Fibroblast of skin of right quadriceps (primary cell): ENCODE measurements at places on chromosomes 12 and 14.

- DNase-seq: no peak
Observed at GRCh38 chr12:32140877-32141276, 34.2 kb downstream of the BICD1 start.

GRCh38 chr14:42277840-42278239 is 671.2 kb downstream of the LRFN5 start:
- no peak for DNase-seq

DNA sequence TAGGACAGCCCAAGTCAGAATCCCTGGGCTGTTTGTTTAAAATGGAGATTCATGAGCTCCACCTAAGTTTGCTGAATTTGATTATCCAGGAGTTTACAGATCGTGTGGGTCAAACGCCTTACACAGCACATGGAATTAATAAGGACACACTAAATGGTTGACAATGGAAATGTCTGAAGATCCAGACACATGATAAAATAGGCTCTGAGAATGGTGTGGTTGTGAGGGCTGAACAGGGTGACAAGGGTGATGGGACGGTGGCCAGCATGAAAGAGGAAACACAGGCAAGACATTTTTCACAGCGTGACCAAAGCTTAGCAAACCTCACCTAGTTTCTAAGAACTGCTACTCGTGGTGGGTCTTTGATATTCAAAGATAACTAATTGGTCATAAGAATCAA is 12.5 kb downstream of the VWF start:
- DNase-seq: no peak

- no peak for DNase-seq
Observed at GRCh38 chr12:82565966-82566365, 120.7 kb upstream of the TMTC2 start.

DNA sequence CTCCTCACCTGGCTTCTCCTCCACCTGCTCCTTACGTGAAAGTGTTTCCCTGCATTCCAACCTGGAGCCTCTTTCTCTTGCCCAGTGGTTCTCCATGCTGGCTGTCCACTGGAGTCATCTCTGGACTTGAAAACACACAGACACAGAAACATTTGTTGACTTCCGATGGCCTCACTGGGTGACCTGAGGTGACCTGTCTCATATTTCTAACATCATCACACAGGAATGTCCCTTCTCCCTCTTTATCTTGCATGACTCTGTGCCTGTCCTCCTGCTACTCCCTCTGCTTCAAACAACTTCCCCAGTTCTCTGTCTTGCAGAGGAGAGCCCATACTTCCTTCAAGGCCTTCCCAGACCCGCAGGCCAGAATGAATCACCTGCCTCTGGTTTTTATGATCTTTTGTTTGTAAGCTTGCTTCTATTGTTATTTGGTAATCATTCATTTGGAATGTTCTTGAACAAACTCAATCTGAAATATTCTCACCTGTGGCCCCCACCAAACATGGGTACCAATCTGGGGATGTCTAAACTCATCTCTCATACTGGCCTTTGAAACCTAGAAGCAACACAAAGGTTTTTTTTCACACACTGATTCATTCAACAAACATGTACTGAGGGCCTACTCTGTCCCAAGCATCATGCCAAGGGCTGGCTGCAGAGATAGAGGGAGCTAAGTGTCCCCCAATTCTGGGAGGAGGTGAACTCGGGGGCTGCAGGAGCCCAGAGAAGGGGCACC is 9.7 kb upstream of the RIN3 start:
- peak; percentile 67 for DNase-seq

GRCh38 chr12:6229224-6230218 is 29.3 kb downstream of the CD9 start:
- DNase-seq: peak; percentile 88

GRCh38 chr14:37203423-37203822 is 5.7 kb downstream of the MIPOL1 start:
- DNase-seq: no peak

DNA sequence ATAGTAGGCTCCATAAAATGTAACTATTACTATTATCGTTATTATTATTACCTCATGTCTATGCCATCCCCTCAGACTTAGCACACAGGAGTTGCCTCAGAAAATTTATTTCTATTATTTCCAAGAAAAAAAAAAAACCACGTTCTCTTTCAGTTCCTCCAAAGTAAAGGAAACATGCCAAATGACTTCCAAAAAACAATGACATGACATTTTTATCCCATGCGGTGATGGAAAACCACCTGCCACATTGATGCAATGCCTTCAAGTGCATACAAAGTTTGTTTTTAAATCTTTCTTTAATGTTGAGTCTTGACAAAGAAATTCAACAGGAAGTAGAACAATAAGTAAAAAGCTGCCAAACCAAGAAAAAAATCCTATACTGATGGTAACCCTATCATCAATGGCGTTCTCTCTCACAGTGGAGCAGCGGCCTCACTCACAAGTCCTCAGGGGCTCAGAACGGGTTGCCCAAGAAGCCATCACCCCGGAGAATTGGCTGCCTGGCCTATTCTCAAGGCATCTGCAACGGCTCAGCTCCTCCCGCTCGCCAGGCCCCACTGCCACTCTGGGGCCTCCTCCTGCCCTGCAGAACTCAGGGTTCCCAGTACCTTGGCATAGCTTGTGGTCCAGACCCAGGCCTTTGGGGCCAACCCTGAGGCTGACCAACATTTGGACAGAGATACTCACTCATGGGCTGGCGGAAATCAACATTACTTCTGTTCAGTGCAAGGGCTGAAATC is 51.9 kb downstream of the SERPINA3 start:
- DNase-seq: no peak

DNA sequence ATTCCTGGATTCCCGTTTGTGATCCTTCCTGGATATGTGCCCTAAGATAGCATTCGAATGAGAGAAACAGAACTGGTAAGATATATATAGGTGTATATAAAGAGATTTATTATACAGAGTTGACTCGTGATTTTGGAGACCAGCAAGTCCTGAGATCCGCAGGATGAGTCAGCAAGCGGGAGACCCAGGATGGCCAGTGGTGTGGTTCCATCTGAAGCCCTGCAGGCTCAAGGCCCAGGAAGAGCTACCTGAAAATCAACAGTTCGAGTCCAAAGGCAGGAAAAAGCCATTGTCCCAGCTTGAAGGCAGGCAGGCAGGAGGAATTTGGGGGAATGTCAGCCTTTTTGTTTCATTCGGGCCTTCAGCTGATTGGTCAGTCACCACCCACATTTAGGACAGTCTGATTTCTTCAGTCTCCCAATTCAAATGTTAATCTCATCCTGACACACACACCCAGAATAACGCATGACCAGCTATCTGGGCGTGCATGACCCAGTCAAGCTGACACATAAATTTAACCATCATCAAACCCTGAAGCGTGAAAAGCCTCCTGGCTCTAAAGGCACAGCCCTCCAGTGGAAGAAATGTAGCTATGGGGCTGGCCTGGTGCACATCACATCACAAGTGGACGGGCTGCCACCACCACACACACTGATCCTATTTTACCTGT is 44.3 kb downstream of the TUNAR start:
- no peak for DNase-seq

GRCh38 chr12:114096461-114096860 is 130.3 kb upstream of the RBM19 start:
- peak; percentile 50 for DNase-seq

DNA sequence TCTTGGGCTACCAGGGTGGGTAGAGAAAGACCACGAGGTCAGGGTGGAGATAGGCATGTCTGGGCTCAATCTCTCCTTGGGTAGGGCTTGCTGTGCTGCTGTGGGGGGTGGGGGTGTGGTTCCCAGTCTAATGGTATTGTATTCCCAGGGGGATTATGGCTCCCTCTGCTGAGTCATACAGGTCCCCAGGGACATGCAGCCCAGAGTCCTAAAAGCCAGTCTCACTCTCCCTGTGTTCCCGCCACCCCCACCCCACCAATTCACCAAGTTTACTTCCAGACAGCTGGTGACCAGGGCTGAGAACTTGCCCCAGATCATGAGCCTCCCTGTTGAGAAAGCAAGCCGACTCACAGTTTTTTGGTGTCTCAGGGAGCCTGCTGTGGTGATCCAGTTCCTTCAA is 367.6 kb downstream of the C12orf75 start:
- DNase-seq: peak; percentile 6

- DNase-seq: no peak
Observed at GRCh38 chr12:116636608-116637519, 77.7 kb downstream of the MAP1LC3B2 start.

GRCh38 chr12:34106172-34106571 is 83.9 kb downstream of the ALG10 start:
- no peak for DNase-seq

- DNase-seq: peak; percentile 78
Observed at GRCh38 chr12:93243689-93244513, 133.8 kb upstream of the NUDT4 start.

DNA sequence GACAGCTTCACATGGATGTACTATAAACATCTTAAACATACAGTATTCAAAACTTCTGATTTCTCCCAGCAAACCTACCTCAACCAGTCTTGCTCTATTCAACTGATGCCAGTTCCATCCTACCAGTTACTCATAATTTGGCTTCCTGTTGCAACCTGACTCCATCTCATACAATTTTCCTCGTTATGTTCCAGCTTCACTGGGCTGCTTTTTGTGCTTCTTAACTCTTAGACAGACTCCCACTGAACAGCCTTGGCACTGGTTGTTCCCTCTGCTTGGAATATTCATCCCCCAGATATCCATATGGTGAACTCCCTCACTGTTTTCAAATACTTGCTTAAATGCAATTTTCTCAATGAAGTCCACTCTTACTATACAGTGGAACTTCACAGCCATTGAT is 249.2 kb downstream of the AEBP2 start:
- DNase-seq: no peak

DNA sequence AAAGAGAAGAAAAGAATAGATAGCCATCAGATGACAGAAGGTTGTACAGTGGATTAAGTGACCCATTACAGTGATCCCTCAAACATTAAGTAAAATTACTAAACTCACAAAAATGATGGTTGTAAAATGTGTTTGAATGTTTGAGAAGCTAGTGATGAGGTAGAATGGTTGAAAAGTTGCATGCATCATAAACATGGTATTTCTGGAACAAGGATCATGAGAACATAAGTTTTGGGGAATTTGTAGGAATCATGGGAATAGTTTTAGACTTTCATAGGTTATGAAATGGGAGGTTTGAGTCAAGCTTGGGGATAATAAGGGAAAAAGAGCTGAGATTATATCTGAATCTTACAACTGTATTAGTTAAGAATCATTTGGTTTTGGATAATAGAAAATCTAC is 34.1 kb upstream of the NEDD1 start:
- DNase-seq: peak; percentile 43

- DNase-seq: no peak
Observed at GRCh38 chr14:77140359-77141213, 1.0 kb downstream of the ZDHHC22 start.

- no peak for DNase-seq
Observed at GRCh38 chr14:44763356-44763755, 198.4 kb downstream of the KLHL28 start.

DNA sequence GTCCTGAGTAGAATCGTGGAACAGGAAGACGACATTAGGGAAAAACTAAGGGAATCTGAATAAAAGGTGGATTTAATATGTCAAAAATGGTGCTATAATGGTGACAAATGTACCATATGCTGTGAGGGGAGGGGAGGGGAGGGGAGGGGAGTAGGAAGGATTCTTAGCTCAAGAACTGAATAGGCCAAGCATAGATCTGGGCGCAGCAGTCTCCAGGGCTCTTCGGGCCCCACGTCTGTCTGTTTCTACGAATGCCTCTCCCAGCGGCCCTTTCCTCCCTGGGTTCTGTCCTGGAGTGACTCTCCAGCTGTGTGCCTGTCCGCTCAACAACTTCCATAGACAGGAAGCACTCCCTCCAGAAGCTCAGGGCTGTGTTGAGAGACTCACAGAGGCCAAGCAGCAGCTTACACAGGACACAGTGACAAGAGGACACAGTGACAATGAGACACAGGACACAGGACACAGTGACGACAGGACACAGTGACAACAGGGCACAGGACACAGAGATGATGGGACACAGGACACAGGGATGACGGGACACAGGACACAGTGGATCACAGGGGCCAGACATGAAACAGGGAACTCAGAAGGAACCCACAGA is 42.4 kb upstream of the PPP2R5C start:
- no peak for DNase-seq

DNA sequence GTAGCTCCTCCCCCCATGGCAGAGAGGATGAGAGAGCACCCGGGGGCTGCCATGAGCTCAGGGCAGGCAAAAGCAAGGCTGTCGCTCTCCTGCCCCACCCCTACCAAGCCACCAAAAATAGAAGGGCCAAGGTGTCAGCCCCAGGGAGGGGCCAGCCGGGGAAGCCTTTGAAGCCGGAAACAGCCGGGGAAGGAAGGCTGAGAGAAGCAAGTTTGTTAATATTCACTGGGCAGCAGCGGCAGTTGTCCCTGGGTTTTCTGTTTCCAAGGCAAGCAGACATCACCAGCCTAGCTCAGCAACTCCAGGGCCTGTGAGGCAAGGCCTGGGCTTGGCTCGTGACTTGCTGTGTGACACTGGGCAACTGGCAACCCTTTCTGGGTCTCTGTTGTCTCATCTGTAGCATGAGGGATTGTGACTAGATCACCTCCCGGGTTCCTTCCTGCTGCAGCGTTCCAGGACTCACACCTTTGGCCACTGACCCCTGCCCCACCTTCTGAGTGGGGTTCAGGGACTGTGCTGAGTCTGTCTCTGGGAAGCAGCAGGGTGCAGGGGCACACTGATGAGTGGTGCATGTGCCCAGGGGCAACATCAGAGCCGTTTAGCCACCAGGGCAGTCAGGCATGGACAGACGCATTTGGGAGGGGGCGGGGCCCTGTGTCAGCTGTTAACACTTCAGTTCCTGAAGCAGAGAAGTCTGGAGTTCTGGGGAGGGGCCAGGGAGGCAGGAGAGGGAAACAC is 24.3 kb downstream of the SYNDIG1L start:
- DNase-seq: no peak

GRCh38 chr12:26197832-26198231 is 2.5 kb downstream of the SSPN start:
- no peak for DNase-seq

DNA sequence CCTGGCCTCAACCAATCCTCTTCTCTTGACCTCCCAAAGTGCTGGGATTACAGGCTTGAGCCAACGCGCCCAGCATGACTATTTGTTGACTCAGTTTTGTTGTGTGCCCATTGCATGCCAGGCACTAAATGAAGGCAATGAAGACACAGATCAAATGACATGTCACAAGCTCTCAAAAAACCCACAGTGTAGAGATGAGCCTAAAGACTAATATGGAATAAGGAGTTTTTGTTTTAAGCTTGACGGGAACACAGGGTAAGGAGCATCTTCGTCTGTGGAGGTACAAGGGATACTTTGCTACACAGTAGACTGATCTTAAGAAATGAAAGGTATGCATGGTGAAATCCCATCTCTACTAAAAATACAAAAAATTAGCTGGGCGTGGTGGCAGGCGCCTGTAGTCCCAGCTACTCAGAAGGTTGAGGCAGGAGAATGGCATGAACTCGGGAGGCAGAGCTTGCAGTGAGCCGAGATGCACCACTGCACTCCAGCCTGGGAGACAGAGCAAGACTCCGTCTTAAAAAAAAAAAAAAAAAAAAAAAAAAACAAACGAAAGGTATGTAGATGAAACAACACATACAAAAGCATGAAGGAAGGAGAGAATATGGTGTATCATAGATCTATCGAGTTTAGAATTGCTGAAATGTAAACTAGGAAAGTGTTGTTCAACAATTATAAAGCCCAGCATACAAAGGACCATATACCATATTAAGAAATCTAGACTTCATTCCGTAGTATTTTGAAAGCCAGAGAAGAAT is 122.1 kb upstream of the PTPRB start:
- DNase-seq: no peak
